ENCODE measurements at places on chromosomes 7 and 10.

- no peak for DNase-seq
Measured at GRCh38 chr7:132145063-132145462, 431.2 kb downstream of the PLXNA4 start.

- DNase-seq, result no peak
Measured at GRCh38 chr7:105808703-105809590, 67.5 kb downstream of the ATXN7L1 start.

GRCh38 chr7:134630237-134630636 lies 16.4 kb upstream of the BPGM start:
- DNase-seq, result no peak

DNA sequence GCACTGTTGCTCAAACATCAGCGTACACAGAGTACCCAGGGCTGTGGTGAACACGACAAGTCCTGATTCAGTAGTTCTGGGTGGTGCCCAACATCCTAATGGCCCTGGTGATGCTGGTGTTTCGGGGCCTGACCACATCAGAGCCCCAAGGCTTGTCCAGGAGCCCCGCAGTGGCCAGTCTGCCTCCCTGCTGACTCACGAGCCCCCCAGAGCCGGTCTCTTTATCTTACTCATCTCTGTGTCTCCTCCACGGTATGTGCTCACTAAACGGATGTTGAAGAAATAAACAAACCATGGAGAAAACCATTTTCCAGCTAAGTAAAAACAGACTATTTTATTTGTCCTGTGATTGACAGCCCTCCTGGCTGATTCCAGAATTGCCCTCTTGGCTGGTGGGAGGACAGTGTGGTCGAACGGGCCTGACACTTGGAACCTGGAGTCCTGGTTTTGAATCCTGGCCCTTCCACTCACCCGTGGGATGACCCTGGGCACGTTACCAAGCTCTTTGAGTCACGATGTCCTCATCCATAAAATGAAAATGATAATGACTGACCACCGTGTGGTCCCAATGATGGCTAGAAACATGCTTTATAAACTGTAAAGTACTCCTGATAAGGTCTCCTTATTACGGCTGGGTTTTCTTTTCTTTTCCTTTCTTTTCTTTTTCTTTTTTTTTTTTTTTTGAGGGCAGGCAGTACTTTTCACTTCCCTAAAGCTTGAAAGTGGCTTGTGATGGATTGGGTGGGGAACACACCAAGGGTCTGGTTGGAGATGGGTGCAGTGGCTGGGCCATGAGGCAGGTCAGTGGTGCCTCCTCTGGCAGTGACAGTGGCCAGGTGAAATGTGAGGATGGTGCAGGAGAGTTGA lies 5.7 kb downstream of the HIP1 start:
- no peak for DNase-seq

DNA sequence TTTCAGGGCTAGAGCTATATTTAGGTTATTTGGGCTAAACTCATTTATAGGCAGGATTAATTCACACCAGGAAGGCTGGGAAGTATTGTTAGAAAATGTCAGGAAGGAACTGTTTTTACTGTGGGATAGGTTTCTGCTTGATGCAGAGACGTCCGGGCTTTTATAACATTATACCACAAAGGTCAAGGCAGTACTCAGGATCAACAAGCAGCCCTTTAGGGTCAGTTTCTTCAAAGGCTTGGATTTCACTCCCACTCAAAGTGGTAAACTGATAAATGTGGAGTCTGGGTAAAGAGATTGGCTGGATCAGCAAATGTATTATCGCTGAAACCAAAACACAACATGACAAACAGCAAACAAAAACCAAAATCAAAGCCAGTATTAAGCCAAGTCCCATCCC lies 127.2 kb downstream of the ARL5B start:
- DNase-seq, result no peak

GRCh38 chr10:101224910-101225823 lies 4.1 kb downstream of the LBX1 start:
- no peak for DNase-seq

DNA sequence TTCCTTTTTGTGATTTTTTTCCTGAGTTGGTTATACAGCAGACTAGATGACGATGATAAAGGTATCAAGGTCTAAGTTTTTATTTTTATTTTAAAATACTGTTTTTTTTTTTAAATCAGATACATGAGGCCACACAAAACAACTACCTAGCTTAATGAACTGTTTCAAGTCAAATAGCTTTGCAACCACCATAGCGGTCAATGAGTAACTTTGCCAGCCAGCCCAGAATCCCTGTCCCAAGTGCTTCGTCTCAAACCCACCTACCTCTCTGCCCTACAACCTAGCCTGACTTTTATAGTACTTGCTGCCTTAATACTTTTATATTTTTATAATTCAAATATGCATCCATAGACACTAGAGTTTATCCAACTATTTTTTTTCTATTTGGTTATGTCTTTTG lies 676.5 kb downstream of the NRG3 start:
- no peak for DNase-seq

DNA sequence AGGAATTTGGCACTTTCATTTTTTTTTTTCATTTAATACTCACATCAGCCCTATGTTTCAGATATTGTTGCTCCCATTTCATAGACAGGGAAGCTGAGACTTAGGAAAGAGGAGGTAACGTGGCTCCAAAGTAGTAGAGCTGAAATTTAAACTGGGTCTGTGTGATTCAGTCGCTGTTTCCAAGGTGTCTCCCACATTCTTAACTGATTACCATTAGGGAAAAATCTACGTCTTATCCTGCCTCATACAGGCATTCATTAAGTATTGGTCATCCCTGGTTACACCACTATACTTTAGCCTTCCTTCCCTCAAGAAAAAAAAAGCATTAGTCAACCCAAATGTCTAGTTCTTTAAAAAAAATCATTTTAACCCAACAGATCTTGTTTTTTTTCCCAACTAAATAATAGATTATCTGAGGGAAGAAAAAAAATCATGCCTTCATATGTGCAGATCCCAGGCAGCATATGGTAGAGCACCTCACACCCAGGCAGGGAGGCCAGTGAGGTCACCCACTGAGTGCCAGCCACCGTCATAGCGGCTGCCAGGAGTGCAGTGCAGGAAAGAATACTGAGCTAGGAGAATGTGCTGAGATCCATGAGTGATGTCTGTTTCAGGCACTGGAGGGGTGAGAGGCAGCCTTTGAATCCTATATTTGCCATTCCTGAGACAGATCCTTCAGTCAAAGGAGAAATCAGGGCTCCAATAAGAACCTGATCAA lies 59.0 kb upstream of the SORCS3 start:
- no peak for DNase-seq

DNA sequence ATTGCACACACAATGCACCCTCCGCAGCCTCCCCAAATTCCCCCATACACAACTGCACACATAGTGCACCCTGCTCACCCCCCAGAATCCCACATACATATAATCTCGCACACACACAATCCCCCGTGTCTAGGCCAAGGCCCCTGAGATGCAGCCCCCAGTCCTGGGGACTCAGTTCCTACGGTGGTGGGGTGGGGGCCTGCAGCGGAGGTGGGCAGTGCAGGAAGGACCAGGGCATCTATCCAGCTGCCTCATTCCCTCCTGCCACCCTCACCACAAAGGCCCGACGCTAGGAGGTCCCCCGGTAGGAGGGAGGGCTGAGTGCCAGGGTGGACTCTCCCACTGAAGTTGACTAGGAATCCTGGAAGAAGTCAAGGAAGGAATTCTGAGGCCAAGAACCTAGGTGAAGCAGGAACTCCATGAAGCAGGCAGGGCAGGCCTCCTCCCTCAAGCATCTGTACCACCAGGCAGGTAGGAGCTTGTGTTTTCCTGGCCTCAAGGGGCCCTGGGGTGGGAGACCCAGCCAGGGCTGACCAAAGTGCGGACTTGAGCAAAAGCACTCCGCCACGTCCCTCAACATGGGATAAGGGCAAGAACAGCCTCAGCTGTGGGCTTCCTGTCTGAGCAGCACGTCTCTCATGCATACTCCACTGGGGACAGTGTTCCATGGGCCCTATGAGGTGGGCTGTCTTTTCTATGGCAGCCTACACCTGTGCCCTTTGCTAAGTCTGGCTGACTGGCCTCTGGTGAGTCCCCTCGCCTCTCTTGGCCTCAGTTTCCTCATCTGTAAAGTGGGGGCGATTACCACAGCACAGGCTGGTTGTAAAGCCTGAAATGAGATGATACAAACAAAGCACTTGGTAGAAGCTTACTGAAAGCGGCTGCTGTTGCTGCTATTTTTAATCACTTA lies 145.7 kb downstream of the MAPK8 start:
- DNase-seq, result no peak

DNA sequence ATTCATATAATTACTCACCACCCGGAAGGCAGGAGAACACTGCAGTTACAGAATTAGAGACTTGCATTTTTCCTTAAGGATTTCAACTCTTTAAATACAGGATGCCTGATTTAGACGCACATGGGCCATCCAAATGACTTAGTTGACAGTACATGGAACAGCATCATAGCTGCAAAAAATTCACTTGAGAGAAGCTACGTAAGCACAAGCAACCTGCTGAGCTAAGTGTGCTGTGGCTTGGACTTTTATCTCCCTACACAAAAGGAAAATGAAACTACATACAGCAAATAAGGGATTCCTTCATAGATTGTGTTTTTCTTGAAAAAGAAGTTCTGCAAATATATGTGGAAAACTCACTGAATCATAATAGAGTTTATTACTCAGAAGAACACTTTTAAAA lies 152.6 kb downstream of the POU6F2 start:
- DNase-seq, result no peak

GRCh38 chr7:46715579-46715978 lies 794.5 kb upstream of the IGFBP3 start:
- DNase-seq, result no peak

DNA sequence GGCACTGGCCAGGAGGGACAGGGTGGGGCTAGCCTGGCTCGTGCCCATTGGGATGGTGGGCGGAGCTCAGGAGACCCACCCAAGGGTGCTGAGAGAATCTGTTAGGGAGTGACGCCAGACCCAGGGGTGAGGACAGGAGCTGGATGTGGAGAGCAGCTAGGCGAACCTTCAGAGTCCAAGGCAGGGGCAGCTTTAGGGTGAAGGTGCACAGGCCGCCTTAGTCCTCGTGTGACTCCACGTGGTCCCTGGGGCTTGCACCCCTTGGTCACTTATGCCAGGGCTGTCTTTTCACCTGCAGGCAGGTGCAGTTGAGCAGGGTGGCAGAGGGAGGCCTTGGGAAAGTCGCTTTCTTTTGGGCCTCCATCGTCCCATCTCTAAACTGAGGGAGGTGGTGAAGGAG lies 4.3 kb downstream of the RAMP3 start:
- DNase-seq, result no peak

GRCh38 chr7:890868-891267 lies 14.5 kb downstream of the GET4 start:
- no peak for DNase-seq

- no peak for DNase-seq
Measured at GRCh38 chr10:102965311-102965851, 47.3 kb downstream of the CNNM2 start.

GRCh38 chr7:94980418-94981142 lies 73.2 kb downstream of the PPP1R9A start:
- no peak for DNase-seq

DNA sequence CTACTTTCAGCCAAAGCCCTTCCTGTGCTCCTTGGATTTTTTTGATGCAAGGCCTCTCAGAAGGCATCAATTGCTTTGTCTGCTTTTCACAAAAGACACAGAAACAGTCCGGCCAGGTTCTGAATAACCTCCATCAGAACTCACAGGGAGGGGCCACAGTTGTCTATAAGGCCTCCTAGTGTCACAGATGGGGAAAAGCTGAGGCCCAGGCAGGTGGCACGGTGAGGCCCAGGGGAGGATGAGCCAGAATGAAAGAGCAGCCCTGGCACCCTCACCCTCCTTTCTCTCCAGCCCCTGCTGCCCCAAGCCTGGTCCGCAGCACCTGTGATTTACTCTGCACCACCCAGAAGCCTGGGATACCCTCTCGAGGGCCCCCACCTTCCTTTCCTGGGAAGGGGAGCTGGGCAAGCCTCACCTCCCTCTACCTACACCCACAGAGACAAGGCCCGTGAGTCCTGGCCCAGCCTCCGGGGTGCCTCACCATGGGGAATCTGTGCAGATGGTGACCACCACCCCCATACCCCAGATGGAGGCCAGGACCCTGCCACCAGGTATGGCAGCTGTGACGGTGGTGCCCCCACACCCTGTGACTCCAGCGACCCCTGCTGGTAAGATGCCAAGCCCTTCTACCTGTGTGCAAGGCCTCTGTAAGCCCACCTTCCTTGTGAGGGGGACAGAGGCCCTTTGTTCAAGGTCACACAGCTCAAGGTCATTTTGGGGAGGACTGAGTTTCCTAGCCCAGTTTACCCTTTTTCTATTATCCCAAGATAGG lies 26.2 kb upstream of the ZNF467 start:
- DNase-seq, result no peak

DNA sequence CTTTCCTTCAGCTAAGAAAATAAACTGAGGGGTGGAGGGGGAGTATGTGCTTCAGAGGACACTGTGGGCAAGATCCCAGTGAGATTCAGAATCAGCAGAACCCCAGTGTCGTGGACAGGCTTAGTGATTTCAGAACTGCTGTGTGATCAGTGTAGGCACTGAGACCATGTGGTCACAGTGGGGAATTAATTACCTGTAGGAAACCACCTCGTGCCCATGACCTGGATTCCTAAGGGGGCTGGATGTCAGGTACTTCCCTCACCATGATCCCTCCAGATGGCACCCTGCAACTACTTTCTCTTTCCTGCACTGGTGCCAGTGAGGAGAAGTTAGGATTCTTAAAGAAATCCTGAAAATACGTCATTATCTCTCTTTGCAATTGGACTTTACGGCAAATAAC lies 64.4 kb downstream of the HBP1 start:
- no peak for DNase-seq

DNA sequence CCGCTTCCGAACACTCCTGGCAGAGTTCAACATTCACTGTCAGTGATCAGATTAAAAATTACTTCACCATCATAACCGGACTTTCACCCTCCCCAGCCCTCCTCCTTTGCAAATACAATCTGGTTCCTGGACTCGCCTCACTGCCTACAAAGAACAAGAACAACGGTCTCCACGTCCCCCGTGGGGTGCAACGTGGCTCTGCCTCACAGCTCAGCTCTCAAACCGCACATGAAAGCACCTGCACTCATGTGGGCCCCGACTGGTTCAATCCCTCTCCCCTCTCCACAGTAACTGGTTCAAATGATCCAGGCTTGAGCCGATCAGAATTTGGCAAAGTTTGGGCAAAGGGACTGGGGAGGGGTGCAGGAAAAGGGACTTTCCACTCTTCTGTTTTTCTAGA lies 21.0 kb downstream of the ASB13 start:
- no peak for DNase-seq

- DNase-seq, result no peak
Measured at GRCh38 chr7:94417306-94417705, 22.6 kb downstream of the COL1A2 start.

Data from hippocampal formation (tissue), 2 donors.